Heart right ventricle (tissue), 16 donors: ENCODE measurements at places on chromosomes 5 and 9. TPM values are rescaled to one million over a fixed set of nuclear protein-coding genes. Genes with fewer than 3 reads are reported as not detected.

Gene ROPN1L
- 0.17 TPM for polyA plus RNA-seq

Gene CACNA1B
- 0.07 TPM for polyA plus RNA-seq

Gene ANKRD18A
- polyA plus RNA-seq, result 0.75 TPM

Gene STPG3
- not detected for polyA plus RNA-seq

Gene PTGS1
- 0.95 TPM for polyA plus RNA-seq
